ENCODE measurements at places on chromosomes 7 and 10. TPM values are rescaled to one million over a fixed set of nuclear protein-coding genes. Genes with fewer than 3 reads are reported as not detected.

DNA sequence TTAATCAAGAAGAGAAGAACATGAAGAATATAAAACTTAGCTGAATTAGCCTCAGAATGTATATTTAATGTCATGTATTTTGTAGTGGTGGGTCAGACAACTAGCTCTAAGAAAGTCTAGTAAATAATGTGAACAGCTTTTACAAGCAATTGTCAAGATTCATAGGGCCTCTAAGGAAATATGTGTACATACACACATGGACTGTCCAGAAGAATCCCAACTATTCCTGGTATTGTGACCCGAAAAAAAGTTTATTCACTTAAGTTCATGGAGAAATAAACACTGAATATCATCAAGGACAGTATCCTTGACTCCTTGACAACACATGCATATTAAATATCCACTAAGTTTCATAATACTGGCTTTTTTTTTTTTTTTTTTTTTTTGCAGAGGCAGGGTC, 11.4 kb upstream of the TWIST1 start:
- no peak for DNase-seq

DNA sequence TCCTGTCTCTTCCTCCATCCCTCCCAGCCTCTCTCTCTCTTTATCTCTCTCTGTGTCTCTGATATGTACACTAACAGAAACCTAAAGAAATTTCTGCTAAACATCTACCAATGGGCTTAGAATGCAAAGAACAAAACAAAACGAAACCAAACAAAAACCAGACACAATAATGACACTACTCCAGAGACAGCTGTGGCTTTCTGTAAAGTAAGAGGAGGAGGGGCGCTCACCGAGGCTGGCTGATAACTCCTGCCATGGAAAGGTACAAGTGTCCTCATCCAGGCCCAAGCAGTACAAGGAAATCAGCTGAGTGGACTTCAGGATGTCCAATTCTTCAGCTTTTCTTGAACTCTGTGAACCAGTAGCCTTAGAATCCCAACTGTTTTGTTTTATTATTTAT, 70.4 kb upstream of the FZD8 start:
- no peak for DNase-seq

DNA sequence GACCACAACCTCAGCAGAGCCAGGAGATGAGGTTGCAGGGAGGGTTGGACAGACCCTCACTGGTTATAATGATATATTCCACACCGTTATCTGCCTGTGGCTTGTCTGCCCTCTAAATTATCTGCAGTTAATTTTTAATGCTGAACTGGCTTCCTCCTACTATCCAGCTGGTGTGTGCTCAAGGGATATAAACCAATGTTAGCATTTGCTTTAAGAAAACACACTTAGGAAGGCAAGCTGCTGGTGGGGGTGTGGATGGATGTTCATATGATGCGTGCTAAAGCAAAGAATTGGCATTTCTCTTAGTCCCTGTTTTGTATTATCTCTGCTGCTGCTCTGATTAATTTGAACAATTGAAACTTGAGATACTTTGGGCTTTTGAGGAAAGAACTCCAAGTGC, 132.2 kb upstream of the NPVF start:
- no peak for DNase-seq

DNA sequence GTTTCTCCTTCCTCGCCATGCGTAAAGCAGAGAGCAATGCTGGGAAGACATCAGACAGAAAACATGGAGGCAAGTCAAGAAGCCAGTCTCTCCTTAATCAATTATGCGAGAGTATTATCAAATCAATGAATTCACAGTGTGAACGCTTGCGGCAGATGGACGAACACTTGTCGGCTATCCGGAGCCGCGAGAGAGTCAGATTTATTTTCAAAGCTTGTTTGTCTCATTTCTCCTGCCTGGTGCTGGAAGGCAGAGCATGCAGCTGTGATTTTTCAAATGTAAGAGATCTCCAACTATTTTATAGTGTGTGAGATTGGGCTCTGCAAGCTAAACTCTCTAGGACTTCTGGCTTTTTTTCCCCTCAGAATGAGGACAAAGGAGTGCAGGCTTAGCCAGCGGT, 252.3 kb downstream of the SNX10 start:
- no peak for DNase-seq

Gene CCAR1
- total RNA-seq, result 27.5 TPM

DNA sequence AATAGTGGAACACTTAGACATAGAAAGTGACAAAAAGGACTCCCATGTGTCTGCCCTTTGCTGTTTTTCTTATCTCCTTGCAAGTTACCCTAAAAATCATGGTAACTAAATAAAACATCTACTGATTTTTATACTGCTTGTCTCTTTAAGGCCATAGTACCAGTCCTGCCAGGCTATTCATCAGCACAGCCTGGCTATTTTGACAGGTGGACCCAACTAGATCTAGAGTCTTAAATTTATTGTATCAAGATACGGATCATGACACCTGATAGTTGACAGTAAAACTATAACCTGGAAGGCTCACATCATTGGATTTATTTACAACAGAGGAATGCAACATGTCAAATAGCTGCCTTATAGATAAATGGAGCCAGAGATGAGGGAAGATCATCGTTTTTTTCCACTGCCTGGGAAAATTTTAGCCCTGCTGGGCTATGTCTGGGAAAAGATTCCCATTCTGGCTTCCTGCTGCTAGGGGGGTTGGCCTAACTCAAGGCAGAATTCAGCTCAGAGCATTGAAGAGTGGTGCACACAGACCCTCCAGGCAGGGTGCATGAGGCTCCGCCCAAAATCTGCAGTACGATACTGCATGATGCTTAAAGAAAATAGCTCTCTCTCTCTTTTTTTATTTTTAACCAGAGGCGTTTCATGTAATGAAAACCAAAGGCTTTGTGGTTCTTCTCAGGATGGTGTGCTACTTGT, 292.0 kb upstream of the FZD8 start:
- DNase-seq, result no peak

GRCh38 chr7:136976504-136977251, 108.2 kb downstream of the CHRM2 start:
- no peak for DNase-seq

Gene PKD2L1
- not detected for total RNA-seq

DNA sequence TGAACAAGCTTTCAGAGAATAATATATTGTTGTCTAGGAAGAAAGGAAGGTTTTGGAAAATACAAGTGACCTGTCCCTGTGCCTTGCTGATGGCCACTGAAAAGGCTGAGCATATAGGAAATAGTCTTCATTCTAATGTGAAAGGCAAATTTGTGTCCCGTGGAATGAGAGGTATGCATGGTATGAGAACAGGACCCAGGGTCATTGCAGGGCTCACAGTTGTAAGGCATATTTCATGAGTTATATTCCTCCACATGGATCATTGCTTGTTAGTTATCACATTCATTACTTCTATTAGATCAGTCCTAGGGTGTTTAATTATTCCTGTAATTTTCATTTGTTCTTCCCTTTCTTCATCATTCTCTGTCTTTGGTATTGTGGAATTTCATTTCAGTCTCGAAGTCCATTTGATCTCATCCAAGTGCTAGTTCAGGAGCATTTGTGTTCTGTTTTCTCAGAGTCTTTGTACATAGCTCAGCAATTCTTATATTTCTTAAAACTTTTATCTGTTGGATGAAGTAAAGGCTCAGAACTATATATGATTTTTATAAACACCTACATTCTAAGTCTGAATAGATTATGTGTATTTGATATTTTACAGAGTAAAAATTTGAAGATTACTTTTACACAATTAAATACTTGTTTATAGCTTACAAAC, 39.4 kb upstream of the ARHGAP21 start:
- DNase-seq, result no peak

DNA sequence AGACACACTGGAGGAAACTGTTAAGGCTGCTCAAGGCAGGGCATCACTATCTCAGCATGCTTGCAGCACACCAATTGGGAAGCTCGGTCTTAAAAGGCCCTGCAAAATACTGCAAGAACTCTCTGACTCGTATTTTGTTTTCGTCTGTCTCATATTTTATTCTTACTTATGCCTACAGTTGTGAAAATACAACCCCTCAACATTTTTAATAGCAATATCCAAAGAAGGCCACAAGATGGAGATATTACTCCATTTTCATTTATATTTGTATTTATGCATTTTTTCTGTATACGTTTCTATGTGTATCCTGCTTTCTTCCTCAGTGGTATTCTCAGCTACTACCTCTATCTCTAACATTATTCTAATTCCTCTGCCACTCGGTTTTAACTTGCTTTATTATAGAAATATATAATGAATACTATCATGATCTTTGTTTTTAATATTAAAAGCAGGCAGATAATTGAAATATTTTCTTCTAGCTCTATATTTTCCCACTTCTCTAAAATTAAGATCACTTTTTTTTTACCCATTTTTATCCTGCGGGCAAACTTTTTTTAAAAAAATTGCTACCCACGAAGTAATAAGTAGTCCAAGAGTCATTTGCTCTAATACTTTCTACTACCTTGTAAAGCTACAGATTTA, 10.0 kb downstream of the DNAJC1 start:
- DNase-seq, result no peak

Gene ERVW-1
- not detected for total RNA-seq

- DNase-seq, result no peak
Observed at GRCh38 chr7:131924857-131925256, 368.4 kb upstream of the PODXL start.

Gene CALCR
- 0.08 TPM for total RNA-seq

DNA sequence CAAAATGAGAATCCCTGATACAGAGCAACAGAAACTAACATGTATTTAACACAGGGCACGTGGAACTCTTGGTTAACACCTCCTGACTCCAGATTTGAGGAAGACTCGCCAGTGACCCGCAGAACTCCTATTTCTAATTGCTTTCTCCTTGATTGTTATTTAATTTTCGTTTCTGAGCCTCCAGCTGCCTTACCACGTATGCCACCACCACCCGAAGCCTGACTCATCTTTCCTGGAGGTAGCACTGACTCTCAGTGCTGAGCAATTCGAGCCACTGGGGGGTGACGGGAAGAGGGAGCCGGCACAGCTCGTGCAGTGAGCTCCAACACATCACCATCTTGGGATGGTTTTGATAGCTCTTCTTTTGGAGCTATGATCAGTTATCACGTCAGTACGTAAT, 273.9 kb upstream of the MGMT start:
- DNase-seq, result no peak

- no peak for DNase-seq
Observed at GRCh38 chr7:38171623-38172391, 6.2 kb upstream of the STARD3NL start.

- no peak for DNase-seq
Observed at GRCh38 chr10:112059220-112059619, 124.3 kb downstream of the GPAM start.

GRCh38 chr10:114326795-114327194, 77.5 kb downstream of the AFAP1L2 start:
- DNase-seq, result no peak

GRCh38 chr7:538764-539685, 19.4 kb upstream of the PDGFA start:
- DNase-seq, result no peak

All from left ventricle myocardium inferior (tissue), 1 donor.